ENCODE measurements at places on chromosomes 3 and 15. TPM values are rescaled to one million over a fixed set of nuclear protein-coding genes. Genes with fewer than 3 reads are reported as not detected.
A peak's percentile ranks its signal among the peaks of the same experiment; 100 is the strongest.

DNA sequence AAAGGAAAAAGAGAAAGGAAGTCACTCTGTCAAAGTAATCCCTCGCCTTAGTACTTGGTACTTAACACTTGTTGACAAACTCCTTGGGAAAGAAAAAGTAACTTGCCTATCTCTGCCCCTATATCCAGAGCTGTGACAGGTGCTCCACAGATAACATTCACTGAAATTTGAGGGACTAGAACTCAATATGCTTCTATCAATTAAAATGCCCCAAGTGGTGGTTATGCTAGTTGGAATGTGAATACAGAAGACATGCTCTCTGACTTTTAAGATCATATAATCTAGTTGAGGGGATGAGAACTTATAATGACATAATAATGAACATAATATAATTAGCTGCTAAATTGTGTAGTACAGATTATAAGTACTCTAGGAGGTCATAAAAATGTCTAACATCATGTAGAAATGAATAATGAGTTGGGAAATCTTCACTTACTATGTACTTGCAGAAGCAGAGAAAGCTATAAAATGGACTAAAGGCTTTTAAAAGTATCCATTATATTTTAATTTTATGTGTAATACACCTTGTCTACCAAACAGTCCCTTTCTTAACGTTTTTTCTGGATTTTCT is 153.1 kb upstream of the CCDC54 start:
- H3K4me1 ChIP-seq, result no peaks in the 10 kb centered on the region
- no peak overlapping the region for H3K27ac ChIP-seq
- DNase-seq, result no peak
- no peaks in the 10 kb centered on the region for H3K27me3 ChIP-seq
- H3K36me3 ChIP-seq, result no peaks in the 10 kb centered on the region

- no peaks in the 10 kb centered on the region for H3K27me3 ChIP-seq
- no peaks in the 10 kb centered on the region for H3K36me3 ChIP-seq
- no peak for DNase-seq
These were observed 152.9 kb downstream of the XXYLT1 start for GRCh38 chr3:195117978-195118581.

GRCh38 chr3:176765382-176765900 is 431.8 kb downstream of the TBL1XR1 start:
- H3K36me3 ChIP-seq, result no peaks in the 10 kb centered on the region
- H3K4me1 ChIP-seq, result no peaks in the 10 kb centered on the region
- H3K27me3 ChIP-seq, result no peaks in the 10 kb centered on the region

- H3K4me3 ChIP-seq, result no peak overlapping the region
- H3K27ac ChIP-seq, result no peak overlapping the region
- DNase-seq, result no peak
These were observed 18.3 kb upstream of the GASK1A start for GRCh38 chr3:42960786-42961185.

DNA sequence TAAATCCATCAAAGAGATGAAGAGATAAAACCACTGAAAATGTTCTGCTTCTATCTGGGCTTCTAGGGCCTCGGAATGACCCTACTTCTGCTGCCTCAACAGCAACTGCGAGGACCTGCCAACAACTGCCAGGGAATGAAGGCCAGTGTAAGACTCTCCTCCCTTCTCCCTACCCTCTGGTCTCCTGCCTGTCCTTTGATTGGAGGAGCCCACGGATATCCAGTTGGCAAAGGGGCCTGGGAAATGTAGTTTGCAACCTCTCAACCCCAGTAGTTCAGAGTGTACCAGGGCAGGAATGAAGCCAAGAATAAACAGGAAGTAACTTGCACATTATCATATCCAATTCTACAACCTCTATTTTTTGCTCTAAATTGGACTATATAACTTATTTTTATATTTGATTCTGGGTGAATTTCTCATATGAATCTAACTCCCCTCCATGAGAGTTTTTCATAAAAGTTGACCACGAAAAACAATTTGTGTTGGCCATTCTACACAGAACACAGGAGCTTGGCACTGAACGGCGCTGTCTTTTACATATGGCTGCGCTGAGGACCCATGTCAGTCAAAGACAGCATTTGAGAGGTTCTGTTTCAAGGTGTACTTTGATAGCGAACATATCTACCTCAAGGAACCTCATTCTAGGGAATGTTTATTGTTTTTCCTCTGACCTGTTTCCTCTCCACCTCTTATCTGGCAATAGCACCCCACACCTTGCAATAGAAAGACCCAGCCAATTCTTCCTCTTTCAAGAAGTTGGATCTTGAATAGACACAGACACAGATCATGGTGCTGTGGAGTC is 91.1 kb upstream of the RNF7 start:
- H3K27me3 ChIP-seq, result no peaks in the 10 kb centered on the region
- H3K36me3 ChIP-seq, result no peaks in the 10 kb centered on the region
- no peak overlapping the region for H3K4me3 ChIP-seq
- H3K27ac ChIP-seq, result no peak overlapping the region
- DNase-seq, result no peak

DNA sequence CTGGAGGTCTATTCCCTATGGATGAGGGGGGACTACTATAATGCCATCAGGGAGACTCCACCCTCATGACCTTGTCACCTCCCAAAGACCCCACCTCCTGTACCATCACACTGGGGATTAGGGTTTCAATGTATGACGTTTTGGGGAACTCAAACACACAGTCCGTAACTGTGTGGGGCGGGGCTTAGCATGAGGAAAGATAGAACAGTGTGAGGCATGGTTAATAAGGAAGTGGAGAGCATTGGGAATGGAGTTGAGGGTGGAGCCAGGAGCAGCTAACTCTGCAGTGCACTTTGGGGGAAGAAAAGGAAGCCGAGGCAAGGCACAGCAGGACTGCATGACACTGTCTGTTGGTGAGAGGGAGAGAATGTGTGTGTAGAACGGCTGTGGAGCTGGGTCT is 90.9 kb upstream of the AGBL1 start:
- no peak overlapping the region for H3K27ac ChIP-seq
- H3K4me3 ChIP-seq, result no peak overlapping the region
- H3K36me3 ChIP-seq, result no peaks in the 10 kb centered on the region
- DNase-seq, result no peak

GRCh38 chr3:48423241-48423882 is 6.5 kb downstream of the PLXNB1 start:
- no peak overlapping the region for H3K27ac ChIP-seq
- no peaks in the 10 kb centered on the region for H3K27me3 ChIP-seq
- H3K4me3 ChIP-seq, result no peak overlapping the region
- peaks cover 24% of the 10 kb centered on the region for H3K4me1 ChIP-seq
- DNase-seq, result no peak
- peaks cover 12% of the 10 kb centered on the region for H3K36me3 ChIP-seq

- no peaks in the 10 kb centered on the region for H3K36me3 ChIP-seq
- peak overlapping the region; percentile 51 for H3K27ac ChIP-seq
These were observed 4.1 kb upstream of the TYRO3 start for GRCh38 chr15:41554915-41555314.

GRCh38 chr15:76253691-76254473 is 57.4 kb downstream of the ETFA start:
- H3K4me3 ChIP-seq, result no peak overlapping the region
- no peaks in the 10 kb centered on the region for H3K27me3 ChIP-seq
- H3K27ac ChIP-seq, result no peak overlapping the region
- no peak for DNase-seq

GRCh38 chr15:48796521-48796920 is 14.3 kb downstream of the CEP152 start:
- H3K27me3 ChIP-seq, result no peaks in the 10 kb centered on the region
- peak overlapping the region; percentile 4 for H3K4me3 ChIP-seq
- H3K4me1 ChIP-seq, result peaks cover 15% of the 10 kb centered on the region
- no peak overlapping the region for H3K27ac ChIP-seq

Gene SCN5A
- polyA plus RNA-seq, result 29.9 TPM

Gene MYRIP
- polyA plus RNA-seq, result 0.51 TPM

Gene NPAP1
- under 0.01 TPM for polyA plus RNA-seq

Gene ZBTB20
- polyA plus RNA-seq, result 7.4 TPM

Data from heart right ventricle (tissue), 16 donors.